HFFc6 (cell line): ENCODE measurements at places on chromosomes 12 and 14. TPM values are rescaled to one million over a fixed set of nuclear protein-coding genes. Genes with fewer than 3 reads are reported as not detected.

DNA sequence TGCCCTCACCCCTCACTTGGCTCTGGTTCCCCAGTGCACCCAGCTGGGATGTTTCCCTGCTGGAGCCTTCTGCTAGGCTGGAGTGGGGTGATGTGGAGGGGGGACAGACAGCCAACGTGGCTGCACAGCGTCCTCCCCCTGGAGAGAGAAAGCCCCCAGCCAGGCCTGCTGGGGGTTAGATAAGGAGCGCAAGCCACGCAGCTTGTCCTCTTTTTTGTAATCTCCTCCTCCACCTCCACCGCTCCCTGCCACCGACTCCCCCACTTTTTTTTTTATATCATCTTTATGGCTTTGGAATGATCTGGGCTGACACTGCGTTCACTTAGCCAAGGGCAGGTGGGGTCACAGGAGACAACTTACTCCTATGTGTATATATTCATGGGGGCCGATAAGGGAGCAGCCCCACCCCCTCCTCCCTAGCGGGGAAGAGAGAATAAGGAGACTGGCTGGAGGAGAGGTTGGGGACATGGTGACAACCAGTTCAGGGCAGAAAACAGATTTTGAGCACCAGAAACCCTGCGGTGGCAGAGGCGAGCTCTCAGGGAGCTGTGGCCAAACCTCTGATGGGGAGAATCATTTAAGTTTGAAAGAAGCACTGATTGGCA is 169.9 kb upstream of the LHX5 start:
- DNase-seq = no peak

DNA sequence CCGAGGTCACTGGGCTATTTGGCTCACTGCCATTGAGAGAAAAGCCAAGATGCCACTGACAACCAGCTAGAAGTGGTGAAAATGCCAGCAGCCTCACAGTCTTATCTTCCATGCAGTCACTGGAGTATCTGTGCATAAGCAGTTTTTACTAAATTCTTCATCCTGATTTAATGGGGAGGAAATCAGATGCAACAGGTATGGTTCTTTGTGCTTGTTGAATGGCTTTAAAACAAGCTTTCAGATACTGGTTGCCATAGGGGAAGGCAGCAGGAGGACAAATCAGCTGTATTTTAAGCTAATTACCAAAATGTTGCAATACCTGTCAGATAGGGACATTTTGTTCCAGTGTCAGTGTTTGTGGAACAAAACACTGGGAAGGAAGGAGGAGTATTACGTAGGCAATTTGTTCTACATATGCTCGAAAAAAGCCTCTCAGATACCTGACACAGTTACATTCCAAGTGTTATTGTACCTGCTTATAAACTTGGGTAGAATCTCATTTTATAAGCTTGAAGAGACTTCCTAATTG is 54.1 kb upstream of the ARHGAP5 start:
- DNase-seq = no peak

- no peak for DNase-seq
These were observed 9.0 kb downstream of the GALNT6 start for GRCh38 chr12:51382173-51382572.

The RNASE3 gene
- not detected in 2 replicates for total RNA-seq

The RNF31 gene
- total RNA-seq = 47.0 to 52.3 TPM (median 48.3 TPM) in 3 replicates

The RNASE7 gene
- not detected in 3 replicates for total RNA-seq

The TRPV4 gene
- 1.6 to 2.5 TPM (median 2.3 TPM) in 3 replicates for total RNA-seq

The HCAR3 gene
- not detected in 3 replicates for total RNA-seq

The TMEM132D gene
- not detected in 3 replicates for total RNA-seq
